ENCODE measurements at places on chromosomes 6 and 20.

DNA sequence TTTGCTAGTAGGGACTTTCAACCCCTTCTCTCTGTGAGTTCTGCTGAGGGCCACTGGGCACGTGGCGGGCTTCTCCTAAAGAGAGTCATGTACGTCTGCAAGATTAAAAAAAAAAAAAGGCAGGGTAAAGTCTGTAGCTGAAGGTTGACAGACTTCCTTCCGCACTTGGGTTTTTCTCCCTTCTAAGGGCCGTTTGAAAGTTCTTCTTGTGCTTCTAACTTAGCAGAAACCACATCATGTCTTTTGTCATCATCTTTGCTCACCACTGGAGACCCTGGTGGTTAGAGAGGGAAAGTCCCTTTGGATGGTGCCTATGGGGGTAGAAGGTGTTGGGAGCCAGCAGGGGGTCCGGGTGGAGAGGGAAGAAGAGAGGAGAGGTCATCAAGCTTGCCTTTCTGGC is 31.4 kb downstream of the PRDM1 start:
- peak; percentile 86 for DNase-seq

GRCh38 chr6:13916230-13916944 is 8.4 kb upstream of the RNF182 start:
- no peak for DNase-seq

- DNase-seq, result no peak
Observed at GRCh38 chr20:54499111-54499510, 23.7 kb downstream of the DOK5 start.

GRCh38 chr6:4272996-4273395 is 137.6 kb upstream of the ECI2 start:
- no peak for DNase-seq

- DNase-seq, result no peak
Observed at GRCh38 chr6:946546-946945, 253.6 kb upstream of the EXOC2 start.

GRCh38 chr6:56475736-56476457 is 166.8 kb downstream of the DST start:
- DNase-seq, result no peak

GRCh38 chr6:1700278-1700967 is 90.7 kb downstream of the FOXC1 start:
- DNase-seq, result no peak

- DNase-seq, result no peak
Observed at GRCh38 chr6:166930354-166930891, 25.9 kb downstream of the RNASET2 start.

- no peak for DNase-seq
Observed at GRCh38 chr20:2254333-2254732, 41.5 kb upstream of the TGM3 start.

DNA sequence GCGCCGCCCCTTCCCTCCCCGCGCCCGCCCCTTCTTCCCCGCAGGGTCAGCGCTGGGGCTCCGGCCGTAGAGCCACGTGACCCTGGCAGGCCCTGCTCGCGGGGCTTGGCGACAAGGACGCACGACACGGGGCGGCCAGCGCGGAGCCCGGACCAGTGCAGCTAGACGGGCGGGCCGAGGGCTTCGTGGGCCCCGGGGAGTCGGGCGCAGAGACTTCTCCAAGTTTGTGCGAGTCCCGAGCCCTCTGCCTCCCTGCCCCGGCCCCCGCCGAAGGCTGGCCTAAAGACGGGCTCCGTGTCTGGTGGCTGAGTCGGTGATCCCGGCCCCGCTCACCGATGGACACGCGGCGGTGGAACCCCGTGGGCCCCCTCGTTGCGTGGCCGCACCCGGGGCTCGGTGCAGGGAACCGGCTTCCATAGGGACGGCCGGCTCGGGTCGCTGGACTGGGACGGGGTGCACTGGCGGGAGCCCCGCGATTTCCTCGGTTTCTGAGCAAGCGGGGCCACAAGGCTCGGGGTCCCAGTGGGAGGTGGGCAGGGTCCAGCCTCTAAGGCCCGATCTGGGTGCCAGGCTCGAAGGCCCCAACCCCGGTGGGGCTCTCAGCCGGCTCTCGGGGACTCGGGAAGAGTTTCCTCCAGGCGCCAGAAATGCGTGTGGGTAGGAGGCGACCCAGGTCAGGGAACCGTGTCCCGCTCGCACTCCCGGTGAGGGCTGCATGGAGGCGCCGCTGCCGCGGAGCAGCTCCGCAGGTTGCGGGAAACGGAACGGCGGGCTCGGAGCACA is 452 bp upstream of the GATA5 start:
- DNase-seq, result no peak

All from hematopoietic multipotent progenitor cell (in vitro differentiated cells).